ENCODE measurements at places on chromosomes 11 and 22.

DNA sequence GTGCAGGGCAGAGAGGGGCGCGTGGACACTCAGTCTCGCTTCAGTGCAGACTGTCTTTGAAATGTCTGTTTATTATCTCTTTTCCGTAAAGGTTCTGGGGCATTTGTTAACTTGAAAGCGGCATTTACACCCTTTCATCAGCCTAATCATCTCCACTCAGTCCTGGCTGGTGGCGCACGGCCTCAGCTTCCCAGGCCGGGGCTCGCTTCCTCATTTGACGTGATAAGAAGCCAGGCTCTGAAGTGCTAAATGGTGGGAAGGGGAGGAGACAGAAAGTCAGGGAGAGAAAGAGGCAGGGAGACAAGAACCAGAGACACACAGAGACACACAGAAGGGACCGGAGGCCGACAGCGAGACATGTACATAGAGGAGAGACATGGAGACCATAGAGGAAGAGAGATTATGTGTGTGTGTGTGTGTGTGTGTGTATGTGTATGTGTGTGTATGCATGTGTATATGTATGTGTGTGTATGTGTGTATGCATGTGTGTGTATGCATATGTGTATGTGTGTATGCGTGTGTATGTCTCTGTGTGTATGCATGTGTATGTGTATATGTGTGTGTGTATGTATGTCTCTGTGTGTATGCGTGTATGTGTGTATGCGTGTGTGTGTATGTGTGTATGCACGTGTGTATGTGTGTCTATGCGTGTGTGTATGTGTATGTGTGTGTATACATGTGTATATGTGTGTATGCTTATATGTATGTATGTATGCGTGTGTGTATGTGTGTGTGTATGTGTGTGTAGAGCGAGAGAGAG lies 101.5 kb downstream of the ST3GAL4 start:
- no peak for DNase-seq

- DNase-seq = no peak
These were observed 2.1 kb upstream of the GSTP1 start for GRCh38 chr11:67581469-67581868.

- DNase-seq = no peak
These were observed 454.7 kb upstream of the DDI1 start for GRCh38 chr11:103581760-103582159.

GRCh38 chr11:57262157-57262556 lies 25.1 kb upstream of the APLNR start:
- no peak for DNase-seq

- peak; percentile 11 for DNase-seq
These were observed 9.3 kb upstream of the PAX6 start for GRCh38 chr11:31820438-31820818.

DNA sequence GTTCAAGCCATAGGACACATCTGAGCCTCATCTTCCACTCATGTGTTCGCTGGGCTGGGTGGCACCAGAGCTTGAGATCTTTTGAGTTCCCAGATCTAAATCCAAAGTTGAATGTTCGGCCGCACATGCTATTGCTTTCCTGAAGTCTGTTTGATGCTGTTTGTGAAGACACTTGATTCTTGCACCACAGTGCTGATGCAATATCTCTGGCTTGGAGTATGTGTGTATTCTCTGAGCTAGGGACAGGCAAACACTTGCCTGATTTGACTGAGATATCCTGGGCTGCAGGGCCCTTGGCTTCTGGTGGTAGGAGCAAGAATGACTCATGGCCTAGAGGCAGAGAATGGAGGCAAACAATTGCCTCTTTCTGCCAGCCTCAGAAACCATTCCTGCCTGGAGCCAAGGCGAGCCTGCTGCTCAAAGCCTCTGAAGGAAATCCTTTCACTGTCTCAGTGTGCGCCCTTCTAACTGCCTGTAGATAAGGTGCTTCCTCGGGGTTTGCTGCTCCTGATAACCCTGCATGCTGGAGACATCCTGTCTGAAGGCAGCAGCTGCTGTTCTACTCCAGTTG lies 73.0 kb downstream of the CYB5R2 start:
- no peak for DNase-seq

- peak; percentile 3 for DNase-seq
These were observed 90.4 kb downstream of the CWC15 start for GRCh38 chr11:94882931-94883330.

GRCh38 chr22:46111645-46112306 lies 38.5 kb upstream of the PPARA start:
- no peak for DNase-seq

- no peak for DNase-seq
These were observed 817.2 kb downstream of the LRRC4C start for GRCh38 chr11:40642284-40642683.

DNA sequence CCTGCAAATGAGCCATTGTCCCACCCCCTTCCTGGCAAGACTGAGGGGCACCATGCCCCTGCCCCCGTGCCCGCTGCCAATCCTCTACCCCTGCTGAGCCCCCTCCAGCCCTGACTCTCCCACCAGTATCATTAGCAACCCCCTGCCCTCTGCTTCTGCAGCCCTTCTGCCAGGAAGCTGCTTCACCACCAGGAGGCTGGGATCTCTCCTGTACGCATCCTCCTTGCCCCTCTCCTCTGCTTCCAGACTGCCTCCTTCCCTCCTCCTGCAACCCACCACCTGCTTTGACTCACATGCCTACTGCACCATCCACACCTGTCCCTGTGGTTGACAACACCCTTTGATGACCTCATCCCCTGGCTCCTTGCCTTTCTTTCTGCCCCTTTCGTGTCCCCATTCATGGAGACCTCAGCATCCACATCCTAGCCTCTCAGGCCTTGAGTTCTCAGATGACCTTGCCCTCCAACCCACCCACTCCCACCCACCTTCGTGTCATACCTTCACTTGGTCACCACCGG lies 13.4 kb upstream of the PNPLA3 start:
- DNase-seq = no peak

GRCh38 chr11:67500831-67501715 lies 4.1 kb downstream of the PITPNM1 start:
- DNase-seq = no peak

- DNase-seq = no peak
These were observed 42.9 kb upstream of the PRR5 start for GRCh38 chr22:44659140-44659539.

DNA sequence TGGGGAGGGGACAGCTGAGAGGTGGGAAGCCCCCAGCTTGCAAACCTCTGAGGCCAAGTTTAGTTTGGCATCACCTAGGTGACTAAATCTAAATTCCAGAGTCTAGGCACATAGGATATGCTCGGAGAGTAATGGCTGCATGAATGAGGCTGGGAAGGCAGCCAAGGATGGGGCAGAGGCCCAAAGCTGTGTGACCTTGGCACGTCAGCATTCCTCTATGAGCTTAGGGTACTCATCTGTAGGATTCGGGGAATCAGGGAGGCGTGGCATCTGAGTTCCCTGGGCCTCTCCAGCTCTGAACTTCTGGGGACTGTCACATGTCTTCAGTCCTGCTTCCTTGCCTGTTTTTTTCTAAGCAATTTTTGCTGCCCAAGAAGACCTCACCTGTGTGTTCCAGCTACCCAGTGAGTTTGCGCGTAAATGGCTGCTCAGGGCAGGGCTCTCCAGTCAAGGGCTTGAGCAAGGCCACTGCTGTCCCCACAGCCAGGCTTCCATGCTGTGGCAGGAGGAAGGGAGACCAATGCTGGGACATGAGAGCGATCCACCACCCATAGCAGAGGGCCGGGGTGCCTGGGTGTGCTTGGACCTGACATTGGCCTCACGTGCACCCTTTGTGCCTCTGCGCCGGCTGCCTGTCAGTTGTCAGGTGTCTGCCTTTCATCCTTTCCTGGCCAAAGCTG lies 13.9 kb downstream of the DAGLA start:
- DNase-seq = no peak

GRCh38 chr11:36388951-36389350 lies 92.9 kb downstream of the PRR5L start:
- DNase-seq = no peak

DNA sequence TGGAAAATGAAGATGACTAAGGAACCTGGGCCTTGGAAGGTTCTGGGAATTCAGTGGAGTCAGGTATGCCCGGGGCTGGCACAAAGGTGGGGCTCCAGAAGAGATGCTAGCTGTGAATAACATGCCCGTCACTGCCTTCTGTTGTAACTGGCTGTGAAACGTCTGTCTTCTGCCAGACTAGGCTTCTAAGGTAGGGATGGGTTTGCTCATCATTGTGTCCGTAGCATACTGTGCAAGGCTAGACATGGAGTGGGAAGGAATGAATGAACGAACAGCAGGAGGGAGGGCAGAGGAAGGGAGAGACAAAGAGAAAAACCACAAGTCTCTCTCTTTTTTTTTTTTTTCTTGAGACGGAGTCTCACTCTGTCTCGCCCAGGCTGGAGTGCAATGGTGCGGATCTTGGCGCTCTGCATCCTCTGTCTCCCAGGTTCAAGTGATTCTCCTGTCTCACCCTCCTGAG lies 327.4 kb downstream of the MN1 start:
- DNase-seq = no peak

DNA sequence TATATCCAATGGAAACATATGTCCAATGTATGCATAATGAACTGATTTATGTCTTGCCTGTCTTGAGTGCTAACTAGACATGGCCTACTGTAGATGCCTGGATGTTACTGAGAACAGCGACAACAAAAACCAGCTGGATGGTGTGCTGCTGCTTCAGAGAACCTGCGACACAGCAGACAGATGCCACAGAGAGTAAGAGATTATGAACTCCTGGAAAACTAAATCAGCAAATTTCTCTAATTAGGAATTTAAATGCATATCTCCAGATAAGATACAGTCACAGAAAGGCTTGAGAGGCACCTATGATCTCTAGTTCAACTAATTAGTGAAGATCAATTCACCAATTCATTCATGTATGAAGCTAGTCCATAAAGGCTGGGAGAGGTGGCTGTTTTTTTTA lies 1508.0 kb upstream of the TENM4 start:
- no peak for DNase-seq

GRCh38 chr11:1770528-1770927 lies 6.8 kb upstream of the CTSD start:
- DNase-seq = no peak

DNA sequence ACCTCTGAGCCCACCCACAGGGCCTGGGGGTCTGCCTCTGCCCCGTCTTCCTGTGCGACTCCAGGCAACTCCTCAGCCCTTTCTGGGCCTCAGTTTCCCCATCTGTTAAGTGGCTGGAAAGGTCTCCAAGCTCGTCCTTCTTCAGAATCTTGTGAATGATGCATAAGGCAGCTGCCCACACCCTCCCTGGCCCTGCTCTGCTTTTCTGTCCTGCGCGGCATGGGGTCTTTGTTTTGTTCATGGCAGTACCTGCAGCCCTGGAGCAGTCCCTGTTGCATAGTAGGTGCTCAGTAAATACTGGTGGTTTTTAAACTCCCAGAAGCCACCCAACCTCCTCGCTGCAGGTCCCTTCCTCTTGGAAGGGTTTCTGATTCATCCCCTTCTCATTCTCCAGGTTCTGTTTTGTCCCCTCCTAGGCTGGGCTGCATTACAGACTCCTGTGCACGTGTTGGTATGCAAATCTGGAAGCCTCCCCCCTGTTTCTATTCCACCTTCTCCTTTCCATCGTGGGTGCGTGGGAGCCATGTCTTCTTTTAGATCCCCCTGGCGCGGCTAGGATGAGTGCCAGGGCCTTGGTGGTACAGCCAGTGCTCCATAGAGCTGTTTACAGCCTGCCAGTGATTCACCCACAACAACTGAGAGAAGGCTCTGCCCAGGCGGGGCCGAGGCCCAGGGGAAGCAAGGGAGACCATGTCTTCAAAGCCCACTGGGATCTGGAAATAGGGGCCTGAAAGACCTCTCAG lies 19.3 kb upstream of the SYT7 start:
- no peak for DNase-seq

DNA sequence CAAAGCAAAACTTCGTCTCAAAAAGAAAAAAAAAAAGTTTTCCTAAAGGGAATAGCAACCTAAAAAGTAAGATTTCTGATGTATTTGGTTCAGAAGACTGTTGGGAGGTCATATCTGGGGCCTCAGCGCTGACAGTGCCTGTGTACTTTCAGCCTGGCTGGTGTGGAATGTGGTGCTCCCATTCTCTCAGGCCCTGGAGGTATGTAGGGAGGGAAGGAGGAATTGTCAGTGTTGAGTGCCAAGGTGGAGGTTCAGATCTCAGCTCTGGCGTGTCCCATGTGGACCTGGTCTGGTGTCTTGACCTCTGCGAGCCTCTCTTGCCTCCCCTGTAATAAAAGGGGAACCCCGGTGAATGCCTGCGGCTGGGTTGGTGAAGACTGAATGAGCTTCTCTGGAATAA lies 22.4 kb downstream of the PRR5 start:
- no peak for DNase-seq

- no peak for DNase-seq
These were observed 96.0 kb downstream of the WNT7B start for GRCh38 chr22:45880716-45881523.
